ENCODE measurements at places on chromosomes 2 and 18. TPM values are rescaled to one million over a fixed set of nuclear protein-coding genes. Genes with fewer than 3 reads are reported as not detected.

VWC2L gene
- total RNA-seq = not detected

TCF23 gene
- total RNA-seq = not detected

CNTNAP5 gene
- total RNA-seq = not detected

ING5 gene
- 35.5 TPM for total RNA-seq

ARHGAP15 gene
- not detected for total RNA-seq

CIB4 gene
- not detected for total RNA-seq

GKN1 gene
- total RNA-seq = not detected

DCDC2C gene
- not detected for total RNA-seq

MC2R gene
- total RNA-seq = not detected

RND3 gene
- total RNA-seq = 158 TPM

SOWAHC gene
- 25.6 TPM for total RNA-seq

STPG4 gene
- 0.83 TPM for total RNA-seq

PARD6G gene
- total RNA-seq = 8.2 TPM

ANKRD36 gene
- total RNA-seq = 20.6 TPM

DES gene
- total RNA-seq = not detected

ONECUT2 gene
- 0.49 TPM for total RNA-seq

DCC gene
- not detected for total RNA-seq

ARHGEF4 gene
- total RNA-seq = 52.0 TPM

FHOD3 gene
- total RNA-seq = 5.3 TPM

ITGA6 gene
- 315 TPM for total RNA-seq

CCDC150 gene
- 5.5 TPM for total RNA-seq

MTA3 gene
- 41.4 TPM for total RNA-seq

MC5R gene
- total RNA-seq = not detected

ANKRD30BL gene
- not detected for total RNA-seq

SERPINB11 gene
- total RNA-seq = not detected

AQP12A gene
- total RNA-seq = not detected

DPYSL5 gene
- total RNA-seq = not detected

CREG2 gene
- not detected for total RNA-seq

UGT1A5 gene
- not detected for total RNA-seq

SLC16A14 gene
- total RNA-seq = 0.56 TPM

SPP2 gene
- total RNA-seq = not detected

RESP18 gene
- not detected for total RNA-seq

MALL gene
- total RNA-seq = 1.8 TPM

NEUROD1 gene
- not detected for total RNA-seq

ZDBF2 gene
- total RNA-seq = 21.3 TPM

IL1R2 gene
- total RNA-seq = not detected

GREB1L gene
- total RNA-seq = 9.4 TPM

SCG2 gene
- total RNA-seq = 0.84 TPM

TWIST2 gene
- total RNA-seq = 30.2 TPM

NEU2 gene
- not detected for total RNA-seq

TLX2 gene
- total RNA-seq = not detected

NT5DC4 gene
- total RNA-seq = not detected

GREB1 gene
- total RNA-seq = 2.3 TPM

R3HDM1 gene
- total RNA-seq = 52.4 TPM

WNT10A gene
- total RNA-seq = not detected

IHH gene
- total RNA-seq = not detected

ANKRD53 gene
- total RNA-seq = not detected

MEIS1 gene
- 4.4 TPM for total RNA-seq

EMILIN1 gene
- 0.21 TPM for total RNA-seq

All from MCF 10A (cell line).